ENCODE measurements at places on chromosomes 4 and X. TPM values are rescaled to one million over a fixed set of nuclear protein-coding genes. Genes with fewer than 3 reads are reported as not detected.

- no peak for DNase-seq
Measured at GRCh38 chrX:38717871-38718270, 83.4 kb upstream of the MID1IP1 start.

DNA sequence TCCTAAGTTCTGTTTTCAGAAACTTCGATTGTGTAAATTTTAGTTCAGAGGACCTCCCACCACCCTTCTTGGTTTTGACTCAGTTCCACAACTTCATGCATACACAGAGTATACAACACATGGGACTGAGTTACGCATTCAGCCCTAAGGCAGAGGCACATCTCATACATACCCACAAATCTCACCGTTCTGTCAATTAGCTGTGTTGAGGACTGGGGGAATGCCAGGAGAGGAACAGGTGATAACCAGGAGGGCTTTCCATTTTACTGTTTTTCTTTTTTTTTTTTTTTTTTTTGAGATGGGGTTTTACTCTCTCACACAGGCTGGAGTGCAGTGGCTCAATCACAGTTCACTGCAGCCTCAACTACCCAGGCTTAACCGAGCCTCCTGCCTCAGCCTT, 150.2 kb downstream of the TSPAN5 start:
- DNase-seq, result no peak

DNA sequence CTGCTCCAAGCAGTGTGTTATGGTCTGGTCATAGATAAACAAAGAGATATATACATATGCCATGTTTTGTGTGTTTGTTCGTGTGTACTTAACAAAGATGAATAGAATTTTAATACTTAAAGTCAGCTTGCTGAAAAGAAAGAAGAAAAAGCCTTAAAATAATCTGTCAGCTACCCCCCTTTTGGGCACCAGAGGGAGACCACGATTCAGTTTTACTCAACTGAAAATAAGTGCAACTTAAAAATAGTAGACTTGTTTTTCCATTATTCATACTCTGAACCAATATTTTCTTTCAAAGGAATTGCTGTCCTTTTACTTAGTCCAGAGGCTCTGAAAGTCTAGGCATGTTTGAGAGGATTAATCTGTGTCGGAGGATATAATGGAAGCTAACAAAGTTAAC, 181.7 kb upstream of the AGTR2 start:
- no peak for DNase-seq

DNA sequence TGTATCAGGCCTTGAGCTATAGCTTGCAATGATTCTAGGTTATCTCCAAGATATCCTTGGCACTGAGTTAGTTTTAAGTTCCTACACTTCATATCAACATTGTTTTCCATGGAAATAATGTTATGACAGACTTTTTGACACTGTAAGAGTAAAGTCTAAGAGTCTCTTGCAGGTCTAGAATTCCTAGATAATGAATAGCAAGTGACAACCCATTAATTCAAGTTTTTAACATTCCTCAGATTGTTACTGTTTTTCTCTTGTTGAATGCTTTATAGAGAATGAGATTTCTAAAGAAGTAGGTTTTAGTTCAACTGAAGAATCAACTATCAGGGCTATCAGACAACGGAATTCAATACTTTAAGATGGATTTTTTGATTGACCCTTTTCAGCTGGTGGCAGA, 276.1 kb downstream of the PPP3CA start:
- no peak for DNase-seq

Gene ATOH1
- not detected for polyA plus RNA-seq

Gene BST1
- polyA plus RNA-seq, result 12.8 TPM

Gene CENPU
- polyA plus RNA-seq, result 31.3 TPM

Gene PCDH19
- polyA plus RNA-seq, result 3.1 TPM
